ENCODE measurements at places on chromosomes 13 and 19. TPM values are rescaled to one million over a fixed set of nuclear protein-coding genes. Genes with fewer than 3 reads are reported as not detected.

DNA sequence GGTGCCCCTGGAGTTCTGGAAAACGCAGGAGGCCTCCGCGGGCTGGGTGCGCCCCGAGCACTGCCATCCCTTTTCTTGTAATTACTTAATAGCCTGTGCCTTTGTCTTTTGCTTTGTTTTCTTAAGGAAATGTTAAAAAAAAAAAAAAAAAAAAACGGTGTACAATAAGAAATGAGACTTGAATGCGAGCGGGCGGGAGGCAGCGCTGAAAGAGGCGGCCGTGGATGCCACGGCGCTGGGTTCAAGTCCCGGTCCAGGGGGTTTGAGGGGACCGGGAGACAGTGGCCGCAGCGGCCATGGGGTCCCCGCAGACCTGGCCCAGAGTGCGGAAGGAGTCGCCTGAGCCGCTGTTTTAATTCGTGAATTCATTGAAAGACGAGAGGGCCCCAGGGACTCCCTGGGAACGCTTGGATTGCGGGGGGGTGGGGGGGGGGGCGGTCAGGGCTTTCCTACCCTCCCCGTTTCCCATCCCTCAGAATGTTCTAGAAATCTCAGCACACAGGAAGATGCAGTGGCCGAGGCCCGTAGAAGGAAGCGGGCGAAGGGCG, 349.2 kb upstream of the ARGLU1 start:
- H3K36me3 ChIP-seq: no peaks in the 10 kb centered on the region
- peak overlapping the region; percentile 94 for H3K27ac ChIP-seq
- peak overlapping the region; percentile 76 for H3K4me3 ChIP-seq
- no peak for DNase-seq
- H3K4me1 ChIP-seq: no peaks in the 10 kb centered on the region
- no peaks in the 10 kb centered on the region for H3K27me3 ChIP-seq

Gene CCNE1
- polyA plus RNA-seq: 32.2 TPM

DNA sequence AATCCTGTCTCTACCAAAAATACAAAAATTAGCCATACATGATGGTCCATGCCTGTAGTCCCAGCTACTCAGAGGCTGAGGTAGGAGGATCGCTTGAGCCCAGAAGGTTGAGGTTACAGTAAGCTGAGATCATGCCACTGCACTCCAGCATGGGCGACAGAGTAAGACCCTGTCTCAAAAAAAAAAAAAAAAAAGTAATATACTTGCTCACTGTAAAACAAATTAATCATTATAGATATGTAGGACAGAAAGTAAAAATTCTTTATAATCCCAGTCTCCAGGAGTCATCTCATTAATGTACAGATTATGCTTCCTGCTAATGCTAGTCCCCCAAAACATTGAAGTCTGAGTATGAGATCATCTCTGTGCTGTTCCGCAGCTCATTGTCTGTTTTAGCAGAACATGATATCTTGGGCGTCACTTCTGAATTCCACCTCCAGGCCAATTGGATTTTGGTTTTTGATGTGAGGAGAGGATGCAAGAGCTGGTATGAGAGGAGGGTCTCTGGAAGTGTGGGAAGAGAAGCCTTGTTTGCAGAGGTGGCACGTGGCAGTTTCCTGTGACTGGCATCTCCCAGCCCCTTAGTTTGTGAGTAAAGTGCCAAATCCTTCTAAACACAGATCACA, 75.4 kb upstream of the NPAS1 start:
- no peak overlapping the region for H3K27ac ChIP-seq
- no peak overlapping the region for H3K4me3 ChIP-seq
- peaks cover 22% of the 10 kb centered on the region for H3K4me1 ChIP-seq
- no peaks in the 10 kb centered on the region for H3K36me3 ChIP-seq

- no peaks in the 10 kb centered on the region for H3K27me3 ChIP-seq
- no peak overlapping the region for H3K4me3 ChIP-seq
- H3K36me3 ChIP-seq: no peaks in the 10 kb centered on the region
- no peaks in the 10 kb centered on the region for H3K4me1 ChIP-seq
Observed at GRCh38 chr19:33669376-33669775, 47.6 kb downstream of the CHST8 start.

Gene OR1I1
- polyA plus RNA-seq: not detected

Gene ZNF540
- polyA plus RNA-seq: 6.6 TPM

Gene OPA3
- 20.9 TPM for polyA plus RNA-seq

- H3K36me3 ChIP-seq: no peaks in the 10 kb centered on the region
- no peak overlapping the region for H3K4me3 ChIP-seq
- DNase-seq: no peak
- H3K4me1 ChIP-seq: peaks cover 48% of the 10 kb centered on the region
- H3K27ac ChIP-seq: no peak overlapping the region
Observed at GRCh38 chr13:113845723-113846635, 17.9 kb downstream of the GAS6 start.

All from testis (tissue), 5 donors.